ENCODE measurements at places on chromosomes 1 and 21. TPM values are rescaled to one million over a fixed set of nuclear protein-coding genes. Genes with fewer than 3 reads are reported as not detected.
A peak's percentile ranks its signal among the peaks of the same experiment; 100 is the strongest.

DNA sequence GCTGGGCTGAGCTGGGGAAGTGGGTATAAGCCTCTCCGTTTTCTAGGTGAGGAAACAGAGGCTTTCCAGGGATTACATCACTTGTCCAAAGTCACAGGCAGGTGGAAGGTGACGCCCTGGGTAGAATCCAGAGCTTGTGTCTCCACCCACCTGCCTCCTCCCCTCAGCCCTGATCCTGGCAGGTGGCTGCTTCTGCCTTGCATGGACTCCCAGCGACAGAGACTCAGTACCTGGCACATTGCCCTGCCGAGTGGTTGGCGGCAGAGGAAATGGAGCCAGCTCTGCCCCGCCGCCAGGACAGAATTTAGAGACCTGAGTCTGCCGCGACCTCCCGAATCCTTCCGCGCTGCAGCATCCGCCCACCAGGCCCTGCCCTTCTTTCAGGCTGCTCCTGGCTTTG is 2.1 kb downstream of the PLA2G2E start:
- H3K27me3 ChIP-seq, result peaks cover 5% of the 10 kb centered on the region
- no peak for DNase-seq
- H3K4me3 ChIP-seq, result no peak overlapping the region
- no peaks in the 10 kb centered on the region for H3K36me3 ChIP-seq

Gene LZIC
- total RNA-seq, result 32.9 TPM

Gene MOB3C
- total RNA-seq, result 5.5 TPM

DNA sequence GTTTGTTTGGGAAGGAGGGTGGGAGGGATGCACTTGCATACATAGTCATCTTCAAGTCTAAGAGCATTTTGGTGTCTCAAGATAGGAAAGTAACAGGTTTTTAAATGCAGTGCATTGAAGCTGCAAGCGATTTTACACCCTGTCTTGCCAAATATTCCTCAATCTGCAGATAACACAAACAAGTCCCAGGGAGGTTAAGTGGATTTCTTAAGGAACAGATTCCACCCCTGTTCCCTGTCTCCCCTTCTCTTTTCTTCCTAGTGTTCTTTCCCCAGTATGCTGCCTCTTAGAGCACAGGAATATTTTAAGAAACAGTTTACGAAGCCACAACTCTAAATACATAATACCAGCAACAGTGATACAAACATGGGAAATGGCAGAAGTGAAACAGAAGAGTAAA is 389.9 kb downstream of the PLPP3 start:
- no peaks in the 10 kb centered on the region for H3K27me3 ChIP-seq
- no peak overlapping the region for H3K27ac ChIP-seq
- H3K4me3 ChIP-seq, result no peak overlapping the region
- H3K4me1 ChIP-seq, result peaks cover 9% of the 10 kb centered on the region
- no peaks in the 10 kb centered on the region for H3K36me3 ChIP-seq
- no peak for DNase-seq

DNA sequence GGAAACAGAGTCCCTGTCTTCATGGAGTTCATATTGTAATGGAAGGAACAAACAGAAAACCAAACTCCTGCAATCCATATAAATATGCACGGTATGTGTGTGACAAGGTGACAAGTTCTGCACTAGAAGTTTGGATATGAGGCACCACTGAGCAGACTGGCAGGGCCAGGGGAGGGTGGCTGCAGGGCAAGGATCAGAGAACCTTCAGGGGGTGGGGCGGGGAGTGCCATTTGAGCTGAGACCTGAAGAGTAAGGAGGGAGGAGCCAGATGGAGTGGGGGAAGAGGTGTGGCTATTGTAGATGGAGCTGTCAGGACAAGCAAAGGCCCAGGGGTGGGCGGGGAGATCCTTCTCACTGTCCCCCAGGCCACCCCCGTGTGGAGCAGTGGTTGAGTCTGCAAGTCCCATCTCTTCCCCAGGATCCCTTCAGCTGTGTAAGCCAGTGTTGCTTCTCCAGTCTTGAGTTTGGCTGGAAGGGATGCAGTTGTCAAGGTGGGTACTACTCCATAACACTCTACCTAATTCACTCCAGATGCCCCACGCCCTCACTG is 76.4 kb downstream of the ATP5PO start:
- peak overlapping the region; percentile 76 for H3K27ac ChIP-seq
- peaks cover 34% of the 10 kb centered on the region for H3K36me3 ChIP-seq
- H3K4me1 ChIP-seq, result peaks cover 6% of the 10 kb centered on the region
- H3K4me3 ChIP-seq, result no peak overlapping the region
- no peaks in the 10 kb centered on the region for H3K27me3 ChIP-seq
- no peak for DNase-seq

Gene LCE6A
- total RNA-seq, result not detected
